Stimulated activated CD8-positive, alpha-beta memory T cell treated with anti-CD3 and anti-CD28 coated beads, Interleukin-7, amount 100 ng/mL, for 24 hours (primary cell): ENCODE measurements at places on chromosomes 11 and 22.

DNA sequence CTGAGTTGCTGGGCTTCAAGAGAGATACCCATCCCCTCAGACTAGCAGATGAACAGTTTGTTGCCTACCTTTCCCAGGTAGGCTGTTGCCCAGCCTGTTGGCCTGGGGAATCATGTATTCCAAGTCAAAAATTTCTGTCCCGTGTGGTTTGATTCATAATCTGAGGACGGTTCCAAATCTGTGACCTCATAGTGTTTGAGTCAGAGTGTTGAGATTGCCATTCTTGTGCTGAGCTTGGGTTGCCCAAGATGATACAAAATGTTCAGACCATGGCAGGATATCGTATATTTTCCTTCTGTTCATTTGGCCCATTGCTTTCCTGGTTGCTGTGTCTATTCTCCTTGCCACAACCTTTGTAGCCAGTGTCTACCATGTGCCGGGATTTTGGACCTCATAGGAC lies 64.3 kb downstream of the CYB5R2 start:
- no peak for DNase-seq

DNA sequence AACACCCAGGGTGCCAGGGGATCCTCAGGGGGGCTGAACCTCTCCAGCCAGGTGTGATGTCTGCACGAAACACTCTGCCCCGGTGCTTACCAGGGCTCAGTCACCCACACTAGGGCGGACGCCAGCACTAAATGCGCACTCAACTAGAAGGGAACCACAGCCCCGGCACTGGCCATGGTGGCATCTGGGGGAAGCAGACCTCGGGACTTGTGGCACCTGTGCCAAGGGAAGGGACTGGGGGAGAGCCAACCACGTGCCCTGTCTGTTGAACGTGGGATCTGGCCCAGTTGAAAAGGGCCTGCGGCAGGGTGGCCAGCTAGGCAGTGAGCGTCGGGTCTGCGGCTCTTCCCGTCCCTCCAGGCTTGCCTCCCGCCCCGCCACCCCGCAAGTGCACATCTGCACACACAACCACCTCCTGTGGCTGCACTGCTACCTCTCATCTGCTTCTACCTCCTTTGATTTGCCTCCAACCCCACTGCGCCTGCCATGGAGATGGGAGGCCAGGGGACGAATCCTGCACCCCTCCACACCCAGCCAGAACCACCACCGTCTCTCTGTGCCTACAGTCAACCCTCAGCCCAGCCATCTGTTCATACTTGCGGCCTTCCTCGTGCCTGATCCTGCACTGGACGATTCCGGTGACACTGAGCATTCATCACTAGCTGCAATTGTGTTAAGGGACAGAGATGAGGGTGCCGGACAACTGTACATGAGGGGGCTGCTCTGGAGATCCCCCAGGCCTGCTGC lies 15.0 kb upstream of the MOB2 start:
- DNase-seq: no peak

- DNase-seq: no peak
These were observed 31.3 kb downstream of the SERPINH1 start for GRCh38 chr11:75593286-75593915.

DNA sequence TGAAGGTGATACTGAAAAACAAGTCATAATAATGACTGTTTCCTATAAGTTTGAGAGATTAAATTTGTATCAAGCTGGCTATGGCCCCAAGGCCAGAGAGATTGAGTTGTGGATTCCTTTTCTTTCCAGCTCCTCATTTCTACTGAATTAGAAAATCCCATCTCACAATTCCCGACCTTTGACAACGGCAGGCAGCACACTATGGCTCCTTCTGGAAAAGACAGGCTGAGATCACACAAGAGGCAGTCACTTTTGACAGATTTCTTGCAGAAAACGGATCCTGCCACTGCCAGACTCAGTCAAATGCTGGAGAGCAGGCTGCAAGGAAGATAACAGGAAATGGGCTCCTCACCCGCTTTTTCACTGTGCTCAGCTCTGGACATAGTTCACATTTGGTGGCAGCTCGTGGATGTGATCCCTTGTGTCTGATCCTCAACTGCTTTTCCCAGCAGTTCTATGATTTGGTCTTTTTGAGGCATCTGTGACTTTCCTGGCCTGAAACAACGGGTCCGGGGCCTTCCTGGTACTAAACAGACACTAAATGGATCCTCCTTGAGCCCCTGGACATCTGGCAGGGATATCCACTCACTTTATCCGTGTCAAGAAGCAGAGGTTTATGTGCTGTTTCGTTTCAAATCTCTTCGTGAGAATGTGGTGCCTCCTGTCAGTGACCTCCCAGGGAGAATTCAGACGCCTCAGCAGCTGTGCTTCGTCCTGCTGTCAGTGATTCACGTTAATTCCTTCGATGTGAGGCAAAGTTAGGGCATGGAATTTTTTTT lies 26.1 kb upstream of the RTL6 start:
- no peak for DNase-seq

DNA sequence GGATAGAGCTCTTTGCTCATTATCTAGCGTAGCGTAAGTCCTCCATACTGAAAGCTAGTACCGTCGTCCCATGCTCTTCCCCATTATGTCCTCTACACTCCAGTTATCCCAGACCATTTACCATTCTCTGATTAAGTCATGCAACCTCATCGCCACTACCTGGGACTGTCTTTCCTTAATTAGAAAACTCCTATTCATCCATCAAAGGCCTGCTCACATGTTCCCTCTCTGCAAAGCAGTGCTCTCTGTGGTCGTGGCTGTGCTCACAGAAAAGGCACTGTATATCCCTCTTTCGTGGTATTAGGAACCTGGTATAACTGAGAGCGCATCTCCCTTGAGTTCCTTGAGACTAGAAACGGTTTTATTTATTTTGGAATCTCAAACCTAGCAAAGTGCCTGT lies 253.3 kb downstream of the KIRREL3 start:
- no peak for DNase-seq

GRCh38 chr22:44460287-44460686 lies 37.7 kb downstream of the RTL6 start:
- no peak for DNase-seq

GRCh38 chr22:48605856-48606481 lies 1221.7 kb downstream of the BRD1 start:
- DNase-seq: no peak

- DNase-seq: no peak
These were observed 6.5 kb downstream of the RTN3 start for GRCh38 chr11:63687845-63688244.

DNA sequence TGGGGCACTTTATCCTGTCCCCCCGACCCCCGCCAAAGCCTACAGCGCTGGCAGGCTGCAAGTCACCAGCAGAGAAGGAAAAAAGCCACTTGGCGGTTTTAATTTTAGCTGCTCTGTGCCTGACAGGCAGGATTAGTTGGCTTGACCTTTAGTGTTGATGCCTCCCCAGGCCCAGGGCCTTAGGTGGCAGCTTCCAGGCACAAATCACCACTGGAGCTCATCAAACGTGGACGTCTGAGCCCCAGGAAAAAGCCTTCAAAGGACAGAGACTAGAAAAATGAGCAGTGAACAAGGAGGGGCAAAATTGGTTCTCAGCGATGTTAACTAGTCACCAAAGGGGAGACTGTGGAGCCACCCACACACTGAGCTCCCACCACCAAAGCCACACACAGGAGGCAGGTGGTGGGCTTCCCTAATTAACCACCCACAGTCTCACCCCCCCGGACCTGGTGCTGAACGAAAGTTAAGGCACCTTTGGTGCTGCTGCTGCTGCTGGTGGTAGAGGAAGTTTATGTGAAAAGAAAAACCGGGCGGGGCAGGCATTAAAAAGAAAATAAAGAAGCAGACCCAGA lies 4.4 kb upstream of the PYGM start:
- no peak for DNase-seq

- DNase-seq: no peak
These were observed 4.1 kb downstream of the SLC36A4 start for GRCh38 chr11:93193731-93194130.

GRCh38 chr11:1516273-1517067 lies 29.9 kb upstream of the MOB2 start:
- DNase-seq: no peak

DNA sequence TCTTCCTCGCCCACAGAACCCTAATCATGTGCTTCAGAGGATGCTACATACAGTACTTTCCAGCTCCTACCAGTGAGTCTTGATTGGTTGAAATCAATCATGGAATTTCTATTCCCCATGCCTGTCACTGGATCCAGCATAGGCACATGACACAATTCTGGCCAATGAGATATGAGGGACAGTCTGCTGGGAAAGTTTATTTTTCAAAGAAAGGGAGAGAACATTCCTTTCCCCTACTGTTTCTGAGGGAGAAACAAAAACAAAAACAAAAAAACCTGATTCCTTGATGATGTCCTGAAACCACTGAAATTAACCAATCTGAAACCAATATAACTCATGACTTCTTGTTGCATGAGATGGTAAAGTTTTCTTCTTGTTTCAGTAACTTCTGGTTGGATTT lies 3.3 kb upstream of the RCN1 start:
- no peak for DNase-seq

DNA sequence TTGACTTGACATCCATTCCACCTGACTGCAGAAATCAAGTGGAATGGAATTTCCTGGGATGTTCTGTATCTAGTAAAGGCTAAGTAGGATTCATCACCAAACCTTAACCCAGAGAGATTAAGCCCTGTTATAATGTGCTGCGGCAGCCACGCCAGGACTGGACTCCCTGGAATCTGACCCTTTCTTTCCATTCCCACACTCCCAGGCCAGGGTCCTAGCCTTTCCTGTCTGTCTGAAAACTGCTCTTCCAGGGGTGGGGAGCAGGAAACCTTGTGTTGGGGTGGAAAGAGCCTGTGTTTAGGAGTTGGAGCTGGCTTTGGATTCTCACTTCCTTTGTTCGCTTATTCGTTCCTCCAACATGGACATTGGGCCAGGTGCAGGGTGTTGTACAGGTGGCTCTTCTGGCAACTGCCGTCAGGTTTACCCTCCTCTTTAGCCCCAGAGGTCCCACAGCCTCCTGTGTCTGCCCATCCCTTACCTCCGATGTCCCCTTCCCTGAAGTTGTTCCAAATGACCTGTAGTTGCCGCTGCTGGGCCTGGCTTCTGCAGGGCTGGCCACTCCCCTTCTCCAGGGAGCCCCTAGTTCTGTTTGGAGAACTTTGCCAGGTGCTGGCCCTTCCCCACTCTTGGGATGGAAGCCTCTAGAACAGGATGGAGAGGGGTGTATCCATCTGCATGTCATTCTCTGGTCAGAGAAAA lies 20.5 kb upstream of the PARVB start:
- DNase-seq: no peak

GRCh38 chr11:44950625-44951476 lies at the start of gene TP53I11:
Gene TP53I11 (minus strand): TSS chr11:44950883. CDS start chr11:44938335, 12,548 bp downstream.
- peak; percentile 20 for DNase-seq

GRCh38 chr11:60455531-60456042 lies at the start of gene MS4A1:
Gene MS4A1 (plus strand): TSS chr11:60455847. CDS start chr11:60462375, 6,528 bp downstream.
- DNase-seq: no peak

- DNase-seq: no peak
These were observed 32.7 kb upstream of the TMEM41B start for GRCh38 chr11:9347100-9347499.

GRCh38 chr11:9039198-9039597 lies 35.4 kb upstream of the NRIP3 start:
- no peak for DNase-seq

- no peak for DNase-seq
These were observed 9.4 kb downstream of the TRIM29 start for GRCh38 chr11:120128392-120129119.

GRCh38 chr11:31340903-31341572 lies 28.5 kb downstream of the DCDC1 start:
- no peak for DNase-seq

- no peak for DNase-seq
These were observed 27.6 kb upstream of the PAMR1 start for GRCh38 chr11:35553021-35553420.

GRCh38 chr11:11701070-11701469 lies 79.3 kb upstream of the GALNT18 start:
- DNase-seq: no peak

DNA sequence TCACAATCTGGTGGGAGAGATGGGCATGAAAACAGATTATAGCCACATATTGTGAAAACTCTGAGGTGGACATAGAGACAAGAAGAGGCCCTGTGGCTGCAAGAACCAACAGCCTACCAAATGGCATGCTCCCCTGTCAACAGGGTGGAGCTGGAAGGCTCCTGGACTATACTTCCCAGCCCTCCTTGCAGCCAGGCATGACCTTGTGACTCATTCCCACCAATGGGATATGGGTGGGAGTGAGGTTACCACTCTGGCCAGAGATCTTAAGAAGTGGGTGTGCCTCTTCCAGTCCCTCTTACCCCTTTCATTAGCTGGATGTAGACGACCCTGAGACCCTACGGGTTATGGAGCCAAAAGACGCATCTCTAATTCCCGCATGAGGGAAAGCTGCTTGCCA lies 126.4 kb upstream of the ZBED5 start:
- DNase-seq: no peak

GRCh38 chr11:101553891-101554292 lies 29.9 kb downstream of the TRPC6 start:
- DNase-seq: no peak

DNA sequence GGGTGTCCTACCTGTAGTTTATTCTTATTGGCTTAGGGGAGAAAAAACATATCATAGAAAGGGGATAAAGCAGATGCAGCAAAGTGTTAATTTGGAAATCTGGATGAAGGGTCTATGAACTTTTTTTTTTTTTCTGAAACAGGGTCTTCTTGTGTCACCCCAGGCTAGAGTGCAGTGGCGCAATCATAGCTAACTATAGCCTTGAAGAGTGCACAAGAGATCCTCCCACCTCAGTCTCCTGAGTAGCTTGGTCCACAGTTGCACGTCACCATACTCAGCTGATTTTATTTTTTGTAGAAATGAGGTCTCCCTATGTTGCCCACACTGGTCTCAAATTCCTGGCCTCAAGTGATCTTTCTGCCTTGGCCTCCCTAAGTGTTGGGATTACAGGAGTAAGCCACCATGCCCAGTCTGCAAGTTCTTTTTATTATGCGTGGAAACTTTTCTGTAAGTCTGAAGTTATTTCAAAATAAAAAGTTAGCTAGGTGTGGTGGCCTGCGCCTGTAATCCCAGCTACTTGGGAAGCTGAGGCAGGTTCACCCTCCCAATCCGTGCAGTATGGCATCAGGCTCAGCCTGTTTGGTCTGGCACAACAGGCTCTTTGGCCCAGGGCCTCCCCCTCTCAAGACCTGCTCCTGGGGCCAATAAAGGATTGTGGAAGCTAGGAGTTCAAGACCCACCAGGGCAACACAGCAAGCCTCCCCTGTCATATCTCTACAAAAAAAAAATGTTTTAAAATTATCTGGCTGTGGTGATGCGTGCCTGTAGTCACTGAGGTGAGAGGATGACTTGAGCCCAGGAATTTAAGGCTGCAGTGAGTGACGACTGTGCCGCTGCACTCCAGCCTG lies 111.9 kb downstream of the MED15 start:
- DNase-seq: no peak
